ENCODE measurements at places on chromosomes 11 and 22. TPM values are rescaled to one million over a fixed set of nuclear protein-coding genes. Genes with fewer than 3 reads are reported as not detected.
A peak's percentile ranks its signal among the peaks of the same experiment; 100 is the strongest.

PRG2 gene
- total RNA-seq, result 16.4 TPM

GRCh38 chr11:112723676-112724495 lies 237.3 kb upstream of the NCAM1 start:
- no peaks in the 10 kb centered on the region for H3K36me3 ChIP-seq
- no peaks in the 10 kb centered on the region for H3K27me3 ChIP-seq
- H3K4me1 ChIP-seq, result no peaks in the 10 kb centered on the region

GRCh38 chr22:30252411-30253204 lies 6.0 kb upstream of the LIF start:
- peaks cover 38% of the 10 kb centered on the region for H3K4me1 ChIP-seq
- no peak overlapping the region for H3K27ac ChIP-seq
- H3K27me3 ChIP-seq, result no peaks in the 10 kb centered on the region
- H3K36me3 ChIP-seq, result no peaks in the 10 kb centered on the region

NXF1 gene
- total RNA-seq, result 64.7 TPM

DNA sequence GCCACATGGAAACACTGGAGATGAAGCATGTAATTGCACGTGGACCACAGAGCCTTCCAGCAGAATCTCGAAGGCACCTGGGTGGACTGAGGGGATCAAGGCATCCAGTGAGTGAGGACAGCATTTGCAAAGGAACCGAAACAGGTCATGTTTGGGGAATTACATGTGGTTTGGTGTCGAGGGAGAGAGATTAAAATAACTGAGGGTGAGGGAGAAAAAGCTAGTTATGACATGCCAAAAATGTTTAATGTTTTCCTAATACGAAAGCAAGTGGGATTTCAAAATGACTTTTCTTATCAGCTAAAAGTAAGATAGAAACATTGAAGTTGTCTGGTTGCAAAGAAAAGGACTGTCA lies 157.1 kb downstream of the BLID start:
- no peak for DNase-seq
- H3K27ac ChIP-seq, result no peak overlapping the region
- H3K36me3 ChIP-seq, result no peaks in the 10 kb centered on the region
- H3K27me3 ChIP-seq, result no peaks in the 10 kb centered on the region

DNA sequence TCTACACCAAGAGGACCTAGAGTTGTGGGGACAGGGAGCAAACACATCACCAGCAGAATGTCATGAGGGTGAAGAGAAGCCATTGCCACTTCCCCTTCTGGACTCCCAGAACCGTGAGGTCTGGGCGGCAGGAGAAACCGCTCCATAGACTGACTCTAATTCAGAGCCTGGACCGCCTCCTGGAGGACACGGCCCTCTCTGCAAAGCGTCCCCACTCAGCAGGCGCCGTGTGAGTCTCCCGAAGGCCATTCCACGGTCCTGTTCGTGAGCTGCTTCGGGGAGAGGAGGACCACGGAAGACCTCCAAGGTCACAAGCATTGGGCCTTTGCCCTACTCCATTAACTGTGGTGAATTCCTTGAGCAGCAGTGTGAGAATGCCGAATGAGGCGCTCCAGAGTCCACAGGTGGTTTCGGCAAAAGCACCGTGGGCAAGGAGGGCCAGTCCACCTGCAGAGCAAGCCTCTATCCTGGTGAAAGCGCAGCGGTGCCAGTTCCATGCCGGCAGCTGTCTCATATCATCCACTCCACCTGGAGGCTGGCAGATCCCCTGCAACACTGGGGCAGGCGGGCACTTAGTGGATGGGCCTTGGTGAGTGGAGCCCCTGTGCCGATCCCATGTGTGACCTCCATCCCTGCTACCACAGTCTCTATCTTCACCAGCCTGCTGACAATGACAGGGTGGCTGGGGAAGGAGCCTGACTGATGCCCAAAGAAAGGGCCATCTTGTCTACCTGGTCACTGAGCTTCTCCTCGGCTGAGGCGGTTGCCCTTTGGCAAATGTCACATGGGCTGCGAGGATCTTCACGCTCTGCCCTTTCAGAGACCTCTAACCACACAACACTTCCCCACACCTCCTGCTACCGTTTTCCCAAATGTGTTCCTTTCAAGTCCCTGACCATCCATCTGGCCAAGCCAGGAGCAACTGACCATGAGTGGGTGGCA lies 7.5 kb downstream of the C11orf21 start:
- DNase-seq, result peak; percentile 44
- no peak overlapping the region for H3K4me3 ChIP-seq
- H3K36me3 ChIP-seq, result no peaks in the 10 kb centered on the region

- no peaks in the 10 kb centered on the region for H3K27me3 ChIP-seq
- no peaks in the 10 kb centered on the region for H3K36me3 ChIP-seq
- H3K4me1 ChIP-seq, result peaks cover 16% of the 10 kb centered on the region
- H3K4me3 ChIP-seq, result no peak overlapping the region
Measured at GRCh38 chr11:46725338-46726205, 6.6 kb downstream of the F2 start.

GRCh38 chr11:35014346-35014745 lies 97.9 kb downstream of the PDHX start:
- H3K4me1 ChIP-seq, result no peaks in the 10 kb centered on the region
- no peak overlapping the region for H3K27ac ChIP-seq
- no peaks in the 10 kb centered on the region for H3K36me3 ChIP-seq
- no peaks in the 10 kb centered on the region for H3K27me3 ChIP-seq
- no peak for DNase-seq

GRCh38 chr11:72758690-72759389 lies 6.6 kb upstream of the ARAP1 start:
- H3K4me1 ChIP-seq, result peaks cover 19% of the 10 kb centered on the region
- H3K27ac ChIP-seq, result peak overlapping the region; percentile 62
- no peak overlapping the region for H3K4me3 ChIP-seq
- H3K27me3 ChIP-seq, result no peaks in the 10 kb centered on the region
- peaks cover 19% of the 10 kb centered on the region for H3K36me3 ChIP-seq

- H3K4me1 ChIP-seq, result no peaks in the 10 kb centered on the region
- H3K27me3 ChIP-seq, result peaks cover 8% of the 10 kb centered on the region
- no peak for DNase-seq
Measured at GRCh38 chr11:118290923-118291322, 13.6 kb upstream of the CD3E start.

OR5B21 gene
- not detected for total RNA-seq

TOM1 gene
- total RNA-seq, result 13.7 TPM

MEI1 gene
- 0.47 TPM for total RNA-seq

DNA sequence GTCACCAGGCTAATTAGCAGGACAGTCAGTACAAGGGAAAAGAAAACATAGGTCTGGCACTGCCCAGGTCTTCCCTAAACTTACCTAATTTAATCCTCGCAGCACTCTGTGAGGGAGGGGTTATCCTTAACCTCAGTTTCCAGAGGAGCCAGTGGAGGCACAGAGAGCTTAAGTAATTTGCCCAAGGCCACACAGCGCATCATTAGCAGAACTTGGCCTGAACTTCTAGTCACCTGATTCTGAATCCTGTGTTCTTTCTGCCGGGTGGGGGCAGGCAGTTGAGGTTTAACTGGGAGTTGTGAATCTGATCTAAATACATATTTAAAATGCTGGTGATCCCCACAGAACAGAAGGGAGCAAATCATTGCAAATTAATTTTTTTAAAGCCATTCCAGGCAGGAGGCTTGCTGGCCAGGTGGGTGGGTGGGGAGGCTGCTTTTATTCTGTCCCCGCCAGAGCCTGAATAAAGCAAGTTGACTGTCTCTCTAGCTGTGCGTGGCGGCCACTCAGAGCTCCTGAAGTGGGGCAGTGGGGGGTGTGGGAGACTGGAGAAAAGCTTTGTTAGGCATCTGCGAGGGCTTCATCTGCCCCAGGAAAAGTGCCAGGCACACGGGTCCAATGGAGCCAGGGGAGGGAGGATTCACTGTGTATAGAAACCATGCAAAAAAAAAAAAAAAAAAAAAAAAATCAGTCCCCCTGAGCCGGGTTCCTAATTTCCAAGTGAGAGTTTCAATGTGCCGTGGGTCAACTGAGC lies 66.1 kb downstream of the NFAM1 start:
- peaks cover 22% of the 10 kb centered on the region for H3K27me3 ChIP-seq
- H3K27ac ChIP-seq, result no peak overlapping the region
- no peak overlapping the region for H3K4me3 ChIP-seq

DNA sequence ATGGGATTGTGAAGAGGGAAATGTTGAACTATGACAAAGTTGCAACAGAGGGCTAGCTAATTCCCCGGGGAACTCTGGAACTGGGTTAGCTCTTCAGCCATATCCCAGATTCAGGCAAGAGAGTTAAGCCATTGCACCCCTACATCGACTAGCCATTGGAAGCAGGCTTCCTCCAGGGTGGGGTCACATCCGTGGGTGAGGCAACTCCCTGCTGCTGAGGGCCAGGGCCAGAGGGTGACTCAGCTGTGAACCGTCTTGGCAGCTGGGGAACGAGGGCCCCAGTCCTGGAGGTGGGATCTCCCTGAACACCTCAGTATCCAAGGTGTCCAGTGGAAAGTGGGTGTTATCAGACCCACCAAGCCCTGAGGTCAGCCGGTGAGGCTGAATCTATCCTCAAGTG lies 41.1 kb downstream of the RPS6KA4 start:
- peaks cover 65% of the 10 kb centered on the region for H3K27me3 ChIP-seq
- no peak overlapping the region for H3K27ac ChIP-seq
- no peaks in the 10 kb centered on the region for H3K36me3 ChIP-seq
